MV-4-11 (cell line): ENCODE measurements at places on chromosomes 12 and 14.
A peak's percentile ranks its signal among the peaks of the same experiment; 100 is the strongest.

- no peak for DNase-seq
Observed at GRCh38 chr12:71601546-71601945, 62.1 kb downstream of the ZFC3H1 start.

GRCh38 chr14:104879983-104880565, 15.0 kb downstream of the CEP170B start:
- DNase-seq, result no peak

- DNase-seq, result no peak
Observed at GRCh38 chr12:62922539-62922938, 12.4 kb downstream of the PPM1H start.

DNA sequence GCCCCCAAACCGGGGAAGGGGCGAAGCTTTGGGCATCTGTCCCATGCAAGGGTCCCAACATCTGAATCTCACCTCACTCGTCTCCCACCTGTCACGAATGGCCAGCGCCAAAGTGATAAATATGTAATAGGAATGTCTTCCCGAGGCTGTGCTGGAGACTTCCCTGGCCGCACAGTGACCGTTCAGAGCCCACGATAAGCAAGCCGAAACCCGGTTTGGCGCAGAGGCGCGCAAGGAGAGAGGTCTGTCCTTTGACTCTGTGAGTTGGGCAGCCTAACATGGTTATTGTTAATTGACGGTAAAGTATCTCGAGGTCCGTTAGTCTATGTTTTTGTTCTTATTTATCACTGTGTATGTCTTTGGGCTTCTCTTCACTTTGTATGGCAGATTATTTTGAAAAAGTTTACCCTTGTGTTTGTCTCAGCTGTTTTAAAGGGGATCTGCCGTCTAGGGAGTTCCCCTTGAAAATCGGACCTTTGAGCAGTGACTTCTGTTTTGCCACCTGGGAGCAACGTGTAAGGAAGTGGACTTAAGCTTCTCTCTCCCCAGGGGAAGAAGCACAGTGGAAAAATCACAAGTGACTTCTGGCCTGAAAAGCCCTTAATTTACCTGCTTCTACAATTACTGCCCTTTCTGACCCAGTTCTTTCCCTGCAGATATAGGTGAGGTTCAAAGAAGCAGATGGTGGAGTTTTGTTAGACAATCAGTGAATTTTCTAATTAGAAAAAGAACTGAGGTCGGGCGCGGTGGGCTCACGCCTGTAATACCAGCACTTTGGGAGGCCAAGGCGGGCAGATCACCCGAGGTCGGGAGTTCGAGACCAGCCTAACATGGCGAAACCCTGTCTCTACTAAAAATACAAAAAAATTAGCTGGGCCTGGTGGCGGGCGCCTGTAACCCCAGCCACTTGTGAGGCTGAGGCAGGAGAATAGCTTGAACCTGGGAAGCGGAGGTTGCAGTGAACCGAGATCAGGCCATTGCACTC, 1.1 kb upstream of the TM9SF1 start:
- DNase-seq, result peak; percentile 41

GRCh38 chr12:62629971-62630739, 163.5 kb downstream of the MON2 start:
- DNase-seq, result no peak

DNA sequence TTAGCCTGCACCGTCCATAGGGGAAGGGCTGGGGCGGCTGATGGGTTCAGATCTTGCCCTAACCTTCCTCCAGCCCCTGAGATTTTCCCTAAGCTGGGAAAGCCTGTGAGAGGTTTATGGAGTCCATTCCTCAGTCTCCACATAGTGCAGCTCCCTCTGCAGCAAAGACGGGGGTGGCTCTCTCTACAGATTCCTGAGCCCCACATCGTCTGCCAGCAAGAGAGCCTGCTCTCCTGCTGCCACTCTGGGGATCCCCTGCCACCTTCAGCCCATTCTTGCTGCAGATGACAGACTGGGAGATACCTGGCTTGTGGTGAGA, 3.1 kb downstream of the SMIM41 start:
- no peak for DNase-seq

GRCh38 chr14:36513012-36513420, 7.0 kb downstream of the NKX2-1 start:
- no peak for DNase-seq

- DNase-seq, result no peak
Observed at GRCh38 chr14:59244581-59244980, 56.1 kb downstream of the DAAM1 start.

DNA sequence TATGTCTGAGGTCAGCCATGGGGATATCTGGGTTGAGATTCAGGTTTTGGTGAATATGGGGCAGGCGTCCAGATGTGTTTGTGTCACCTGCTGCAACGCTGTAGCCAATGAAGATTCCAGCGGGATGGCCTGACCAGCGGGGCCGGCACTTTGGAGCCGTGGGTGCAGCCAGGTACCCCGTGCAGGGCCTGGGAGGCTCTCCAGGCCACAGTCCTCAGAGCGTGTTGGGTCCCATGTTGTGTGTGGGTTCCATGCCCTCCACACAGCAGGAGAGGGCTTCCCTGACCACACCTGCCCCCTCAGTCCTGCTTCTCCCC, 2.8 kb upstream of the TEX22 start:
- DNase-seq, result no peak

- no peak for DNase-seq
Observed at GRCh38 chr12:58915634-58916033, 4.7 kb downstream of the LRIG3 start.

- no peak for DNase-seq
Observed at GRCh38 chr14:57970594-57970993, 104.7 kb upstream of the SLC35F4 start.

DNA sequence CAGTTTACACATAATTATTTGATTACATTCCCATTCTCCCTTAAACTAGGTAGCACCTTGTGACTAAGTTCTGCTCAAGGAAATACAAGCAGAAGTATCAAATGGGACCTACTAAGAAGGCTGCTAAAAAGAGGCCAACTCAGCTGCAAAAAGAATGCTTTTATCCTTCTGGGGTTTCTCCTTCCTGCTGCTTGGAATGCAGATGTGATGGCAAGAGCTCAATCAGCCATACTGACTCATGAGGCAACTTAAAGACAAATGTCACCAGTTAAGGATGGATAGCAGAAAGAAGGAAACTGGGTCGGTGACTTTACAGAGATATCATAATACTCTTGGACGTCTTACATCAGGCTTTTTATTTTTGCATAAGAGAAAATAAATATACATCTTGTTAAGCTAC, 38.0 kb upstream of the RAP1B start:
- DNase-seq, result no peak

DNA sequence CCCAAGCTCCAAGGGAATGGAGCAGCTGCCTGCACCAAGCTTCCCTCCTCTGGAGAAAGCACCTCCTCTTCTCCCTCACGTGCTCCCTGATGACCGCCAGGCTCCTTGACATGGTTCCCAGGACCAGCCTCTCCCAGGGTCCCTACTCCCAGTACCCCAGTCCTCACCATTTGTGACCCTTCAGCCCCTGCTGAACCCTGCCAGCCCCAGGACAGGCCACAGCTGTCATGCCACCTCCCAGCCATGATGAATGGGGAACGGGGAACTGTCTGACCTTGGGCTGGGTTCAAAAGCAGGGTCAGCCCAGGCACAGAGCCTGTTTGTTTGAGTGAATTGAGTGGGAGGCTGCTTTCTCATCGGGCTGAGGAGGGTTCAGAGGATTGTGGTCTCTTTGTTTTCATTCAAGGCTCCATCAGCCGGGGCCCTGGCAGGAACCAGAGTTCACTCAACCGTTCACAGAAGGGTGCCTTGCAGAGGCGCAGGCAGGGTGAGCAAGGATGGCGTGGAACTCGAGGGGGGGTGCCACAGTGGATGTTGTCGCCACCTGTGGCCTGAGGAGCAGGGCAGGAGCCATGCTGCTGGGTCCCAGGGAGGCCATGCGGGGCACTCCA, 344.5 kb upstream of the SFSWAP start:
- no peak for DNase-seq

- DNase-seq, result peak; percentile 14
Observed at GRCh38 chr14:99568567-99569560, 35.1 kb downstream of the CCDC85C start.

- no peak for DNase-seq
Observed at GRCh38 chr12:120125792-120126634, 9.5 kb upstream of the RAB35 start.

- DNase-seq, result no peak
Observed at GRCh38 chr14:68127166-68127565, 307.6 kb downstream of the RAD51B start.

DNA sequence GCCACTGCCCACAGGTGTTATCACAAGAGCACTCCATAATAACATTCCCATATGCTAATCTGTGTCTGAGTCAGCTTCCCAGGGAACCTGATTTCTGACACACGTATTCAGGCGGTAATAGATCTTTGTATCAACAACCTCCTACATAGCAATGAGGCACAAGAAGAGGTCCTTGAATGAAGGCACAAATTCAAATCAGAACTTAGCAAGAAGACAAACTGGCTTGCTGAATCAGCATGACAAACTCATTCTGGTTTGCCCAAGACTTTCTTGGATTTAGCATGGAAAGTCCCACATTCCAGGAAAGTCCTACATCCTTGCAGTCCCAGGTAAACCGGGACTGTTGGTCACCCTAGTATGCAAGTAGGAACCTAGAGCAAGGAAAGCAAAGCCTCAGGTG, 33.9 kb upstream of the RNU6-7 start:
- DNase-seq, result no peak

DNA sequence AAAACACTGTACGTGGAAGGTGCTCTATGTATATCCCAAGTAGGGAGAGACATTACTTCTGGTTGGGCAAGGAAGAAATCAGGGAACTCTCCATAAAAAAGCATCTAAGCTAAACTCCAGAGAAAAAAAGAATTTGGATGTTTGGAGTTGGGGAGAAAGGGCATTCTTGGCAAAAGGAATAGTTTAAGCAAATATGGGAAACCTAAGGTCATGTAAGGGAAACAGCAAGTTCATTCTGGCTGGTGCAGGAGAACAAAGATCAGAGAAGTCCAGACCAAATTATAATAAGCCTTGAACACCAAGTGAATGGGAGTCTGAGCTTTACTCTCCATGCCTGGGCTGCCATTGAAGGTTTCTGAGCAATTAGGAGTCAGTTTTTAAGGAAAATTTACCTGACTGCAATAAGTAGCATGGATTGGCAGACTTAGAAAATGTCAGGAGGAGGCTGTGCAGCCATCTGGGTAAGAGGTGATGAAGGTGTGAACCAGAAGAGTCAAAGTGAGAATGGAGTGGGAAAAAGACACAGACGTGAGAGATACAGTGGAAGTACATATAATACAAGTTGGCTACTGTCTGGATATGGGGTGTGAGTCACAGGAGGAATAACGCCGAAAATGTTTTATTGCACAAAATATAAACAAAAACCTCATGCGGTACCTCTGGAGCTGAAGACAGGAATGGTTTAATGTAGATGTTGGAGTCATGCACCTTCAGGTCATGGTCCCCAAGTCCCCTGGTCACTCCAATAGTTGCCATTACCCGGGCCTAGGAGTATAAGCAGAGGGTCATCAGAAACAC, 222.6 kb downstream of the MON2 start:
- DNase-seq, result no peak
